Right hindlimb (tissue), 1 donor: ENCODE measurements at places on chromosomes 6 and 20.
A peak's percentile ranks its signal among the peaks of the same experiment; 100 is the strongest.

DNA sequence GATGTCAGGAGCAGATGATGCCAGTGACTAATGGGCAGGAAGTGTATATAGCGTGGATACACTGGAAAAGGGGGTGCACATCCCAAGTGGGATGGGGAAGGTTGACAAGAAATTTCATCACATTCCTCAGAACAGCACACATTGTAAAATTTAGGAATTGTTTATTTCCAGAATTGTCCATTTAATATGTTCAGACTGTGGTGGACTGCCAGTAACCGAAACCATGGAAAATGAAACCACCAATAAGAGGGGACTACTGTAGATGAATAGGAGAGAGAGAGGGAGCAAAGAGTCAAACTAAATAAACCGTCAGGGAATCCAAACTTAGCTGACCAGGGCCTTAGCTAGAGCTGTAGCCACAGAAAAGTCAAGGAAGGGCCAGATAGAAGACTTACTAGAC lies 164.4 kb upstream of the PRDM1 start:
- no peak for DNase-seq

DNA sequence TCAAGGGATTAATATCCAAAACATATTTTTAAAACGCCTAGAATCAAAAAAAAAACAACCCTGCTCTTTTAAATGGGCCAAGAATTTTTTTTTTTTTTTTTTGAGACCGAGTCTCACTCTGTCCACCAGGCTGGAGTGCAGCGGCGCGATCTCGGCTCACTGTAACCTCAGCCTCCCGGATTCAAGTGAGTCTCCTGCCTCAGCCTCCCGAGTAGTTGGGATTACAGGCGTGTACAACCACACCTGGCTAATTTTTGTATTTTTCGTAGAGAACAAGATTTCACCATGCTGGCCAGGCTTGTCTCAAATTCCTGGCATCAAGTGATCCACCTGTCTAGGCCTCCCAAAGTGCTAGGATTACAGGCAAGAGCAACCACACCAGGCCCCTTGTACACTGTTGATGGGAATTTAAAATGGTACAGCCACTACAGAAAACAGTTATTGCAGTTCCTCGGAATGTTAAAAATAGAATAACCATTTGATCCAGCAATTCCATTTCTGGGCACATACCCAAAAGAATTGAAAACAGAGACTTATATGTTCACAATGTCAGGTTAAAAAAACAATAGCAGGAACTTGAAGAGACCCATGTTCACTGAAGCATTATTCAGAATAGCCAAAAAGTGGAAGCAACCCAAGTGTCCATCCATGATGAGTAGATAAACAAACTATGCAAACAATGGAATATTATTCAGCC lies 3.1 kb upstream of the MYL9 start:
- no peak for DNase-seq

- peak; percentile 82 for DNase-seq
Measured at GRCh38 chr20:17570347-17571152, 675 bp downstream of the DSTN start.

DNA sequence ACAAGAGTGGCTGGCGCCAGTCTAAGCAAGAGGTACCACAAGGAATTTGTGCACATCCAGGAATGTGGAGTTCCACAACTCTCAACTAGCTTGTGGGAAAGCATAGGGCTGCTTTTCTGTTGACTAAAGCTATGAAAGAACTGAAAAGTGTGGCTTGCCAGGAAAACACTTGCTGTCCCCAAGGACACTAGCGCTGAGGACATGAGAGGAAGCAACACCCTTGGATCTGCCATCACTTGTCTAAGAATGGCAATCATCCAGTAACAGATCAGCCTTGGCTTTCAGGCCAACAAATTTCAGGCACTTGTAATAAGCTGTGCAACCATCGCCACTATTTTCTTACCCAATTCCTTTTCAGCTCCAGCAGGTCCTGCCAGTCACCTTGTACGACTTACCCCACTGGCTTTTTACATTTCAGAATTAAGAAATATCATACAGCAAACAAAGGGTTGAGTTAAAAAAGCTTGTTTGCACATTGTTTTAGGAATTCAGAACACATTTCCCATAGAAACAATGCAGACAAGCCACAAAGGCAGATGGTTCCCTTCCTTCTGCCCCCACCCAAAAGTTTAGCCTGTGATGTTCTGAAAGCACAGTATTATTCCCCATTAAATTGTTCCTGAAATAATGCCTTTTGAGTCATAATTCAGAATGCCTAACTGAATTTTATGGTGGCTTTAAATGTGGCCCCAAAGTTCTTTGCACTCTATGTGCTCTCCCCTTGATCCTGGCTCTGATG lies 57.9 kb upstream of the SSTR4 start:
- peak; percentile 70 for DNase-seq

- peak; percentile 22 for DNase-seq
Measured at GRCh38 chr6:28212510-28213212, 12.4 kb upstream of the ZSCAN9 start.

GRCh38 chr6:42692137-42692911 lies 30.1 kb downstream of the PRPH2 start:
- DNase-seq = no peak

DNA sequence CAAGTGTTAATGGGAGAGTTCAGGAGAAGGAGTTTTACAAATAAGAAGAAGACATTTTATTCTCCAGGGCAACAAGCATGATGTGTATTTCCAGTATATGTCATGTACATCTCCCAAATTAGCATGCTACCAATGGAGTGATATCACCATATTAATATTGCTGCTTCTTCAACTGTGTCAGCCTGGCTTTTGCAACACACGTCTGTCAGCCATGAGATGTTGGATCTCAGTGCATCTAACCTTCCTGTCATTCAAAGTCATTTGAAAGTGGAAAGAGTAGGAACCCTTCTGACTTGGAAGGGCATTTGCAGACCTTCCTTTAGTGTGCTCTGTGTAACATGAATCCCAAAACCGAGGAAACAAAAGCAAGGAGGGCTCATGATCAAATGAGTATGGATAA lies 284.1 kb downstream of the ZNF217 start:
- DNase-seq = no peak

- no peak for DNase-seq
Measured at GRCh38 chr6:137311940-137312339, 92.8 kb upstream of the IFNGR1 start.

DNA sequence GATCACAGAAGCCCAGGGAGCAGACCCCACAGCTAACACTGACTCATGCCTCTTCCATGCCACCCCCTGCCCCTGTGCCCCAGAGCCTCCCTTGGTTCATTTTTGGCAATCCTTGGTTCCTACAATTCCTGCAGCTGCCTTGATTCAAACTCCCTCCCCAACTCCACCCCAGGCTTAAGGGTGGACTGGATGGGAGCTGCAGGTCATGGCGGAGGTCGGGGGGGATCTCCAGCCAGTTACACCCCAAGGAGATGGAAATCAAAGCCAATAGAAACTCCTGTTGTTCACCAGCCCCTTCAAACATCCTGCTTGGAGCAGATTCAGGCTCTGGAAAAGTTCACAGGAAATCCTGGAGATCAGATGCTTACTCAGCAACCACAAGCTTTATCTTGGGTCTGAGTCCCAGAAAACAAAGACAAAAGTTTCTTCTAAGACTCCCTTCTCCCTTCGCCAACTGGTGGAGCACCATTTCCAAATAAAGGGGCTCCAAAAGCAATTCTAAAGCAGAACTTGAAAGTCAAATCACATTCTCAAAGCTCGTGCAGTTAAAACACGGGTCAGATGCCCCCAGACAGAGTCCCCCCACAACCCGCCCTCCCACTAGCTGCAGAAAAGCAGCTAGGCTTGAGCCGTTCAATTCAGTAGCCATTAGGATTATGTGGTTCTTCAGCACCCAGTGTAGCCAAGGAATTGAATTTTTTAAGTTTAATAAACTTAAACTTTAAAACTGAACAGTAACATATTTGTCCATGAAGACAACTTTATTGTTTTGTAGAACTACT lies 149.5 kb downstream of the ANKRD60 start:
- peak; percentile 59 for DNase-seq

GRCh38 chr6:109510358-109510757 lies 27.3 kb upstream of the ZBTB24 start:
- DNase-seq = no peak

DNA sequence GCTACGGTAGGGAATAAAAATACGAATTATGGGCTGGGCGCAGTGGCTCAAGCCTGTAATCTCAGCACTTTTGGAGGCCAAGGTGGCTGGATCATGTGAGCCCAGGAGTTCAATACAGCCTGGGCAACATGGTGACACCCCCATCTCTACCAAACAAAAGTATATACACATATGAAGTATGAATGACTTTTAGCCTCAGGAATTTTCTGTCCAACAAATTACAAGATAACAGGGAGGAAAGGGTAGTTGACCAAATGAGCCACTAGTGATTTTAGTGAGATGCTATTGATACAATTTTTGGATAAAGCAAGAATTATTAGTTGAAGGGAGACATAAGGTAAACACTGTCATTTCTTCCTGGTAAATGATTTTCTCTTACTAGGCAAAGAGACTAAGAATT lies 328.2 kb downstream of the SYNE1 start:
- no peak for DNase-seq

DNA sequence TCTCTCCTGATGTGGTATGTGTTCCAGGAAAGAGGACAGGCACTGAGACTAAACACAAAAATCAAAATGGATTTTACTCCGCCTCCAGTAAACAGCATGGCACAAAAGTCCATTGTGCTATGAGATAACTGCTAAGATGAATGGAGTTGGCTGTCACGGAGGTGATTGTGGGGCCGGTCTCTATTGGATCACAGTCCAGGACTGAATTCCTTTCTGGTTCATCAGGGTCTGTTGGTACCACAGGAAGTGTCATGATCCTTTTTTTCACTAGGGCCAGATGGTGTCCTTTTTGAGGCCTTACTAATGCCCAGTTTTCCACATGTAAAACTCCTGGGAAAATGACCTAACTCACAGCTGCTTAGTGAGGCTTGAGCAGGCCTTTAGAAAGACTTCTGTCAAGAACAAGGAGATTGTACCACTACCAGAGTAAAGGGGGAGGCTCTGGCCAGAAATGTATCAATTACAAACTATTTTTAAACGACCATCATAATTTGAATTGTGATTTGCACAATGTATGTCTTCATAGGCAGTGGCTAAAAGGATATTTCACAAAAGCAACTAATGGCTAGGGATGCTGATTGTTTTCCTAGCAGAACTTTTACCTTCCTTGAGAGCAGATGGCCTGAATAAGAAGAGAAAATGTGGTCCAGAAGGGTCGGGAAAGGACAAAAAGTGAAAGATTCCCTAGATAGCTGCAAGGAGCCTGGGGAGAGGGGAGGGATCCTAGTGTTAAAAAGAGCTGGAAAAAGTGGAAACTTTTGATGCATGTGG lies 192.2 kb upstream of the POU3F2 start:
- no peak for DNase-seq

DNA sequence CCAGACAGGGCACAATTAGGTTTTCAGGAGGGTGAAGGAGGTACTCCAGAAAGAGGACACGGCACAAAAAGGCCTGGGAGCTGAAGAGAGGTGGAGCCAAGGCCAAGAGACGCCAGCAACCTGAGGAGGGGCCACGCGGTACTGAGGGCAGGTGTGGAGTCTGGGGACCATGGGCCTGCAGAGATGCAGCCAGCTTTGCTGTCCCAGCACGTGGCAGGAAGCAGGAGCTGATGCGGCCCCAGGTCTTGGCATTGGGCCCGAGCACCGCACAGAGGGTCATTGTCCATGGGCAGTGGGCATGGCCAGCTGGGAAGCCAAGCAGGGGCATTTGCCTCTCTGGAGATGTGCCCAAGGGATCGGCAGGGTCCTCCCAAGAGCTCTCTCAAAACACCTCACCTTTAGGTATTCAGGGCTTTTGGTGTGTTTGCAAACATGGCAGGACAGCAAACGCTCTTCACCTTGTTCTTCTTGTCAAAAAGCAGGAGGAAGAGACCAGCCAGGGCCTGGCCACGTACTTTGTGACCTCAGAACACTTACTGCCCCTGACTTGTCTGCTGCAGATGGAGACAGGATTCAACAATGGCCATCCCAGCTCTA lies 1.4 kb upstream of the BPIFB1 start:
- DNase-seq = peak; percentile 32

DNA sequence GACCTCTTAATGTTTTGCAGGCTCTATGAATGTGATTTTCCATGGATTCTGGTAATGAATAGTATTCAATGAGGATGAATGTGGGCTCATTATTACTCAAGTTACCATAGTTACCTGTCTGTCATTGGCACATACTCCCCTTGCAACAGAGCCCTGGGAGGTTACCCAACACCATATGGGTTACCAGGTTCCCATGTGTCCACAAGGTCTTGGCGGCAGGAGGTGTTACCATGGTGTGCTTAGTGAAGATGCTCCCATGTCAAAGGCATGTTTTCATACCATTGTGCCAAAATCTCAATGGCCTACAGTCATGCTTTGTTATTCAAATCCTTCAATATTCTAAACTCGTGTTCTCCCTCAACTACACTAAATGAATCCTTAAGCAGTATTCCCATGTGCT lies 232.5 kb downstream of the HDGFL1 start:
- DNase-seq = no peak

- no peak for DNase-seq
Measured at GRCh38 chr20:1619861-1620444, at the start of gene SIRPB1. Gene SIRPB1 (minus strand): TSS chr20:1620009. CDS start chr20:1619944, 65 bp downstream.

- no peak for DNase-seq
Measured at GRCh38 chr6:33904050-33904746, 100.4 kb upstream of the MLN start.

DNA sequence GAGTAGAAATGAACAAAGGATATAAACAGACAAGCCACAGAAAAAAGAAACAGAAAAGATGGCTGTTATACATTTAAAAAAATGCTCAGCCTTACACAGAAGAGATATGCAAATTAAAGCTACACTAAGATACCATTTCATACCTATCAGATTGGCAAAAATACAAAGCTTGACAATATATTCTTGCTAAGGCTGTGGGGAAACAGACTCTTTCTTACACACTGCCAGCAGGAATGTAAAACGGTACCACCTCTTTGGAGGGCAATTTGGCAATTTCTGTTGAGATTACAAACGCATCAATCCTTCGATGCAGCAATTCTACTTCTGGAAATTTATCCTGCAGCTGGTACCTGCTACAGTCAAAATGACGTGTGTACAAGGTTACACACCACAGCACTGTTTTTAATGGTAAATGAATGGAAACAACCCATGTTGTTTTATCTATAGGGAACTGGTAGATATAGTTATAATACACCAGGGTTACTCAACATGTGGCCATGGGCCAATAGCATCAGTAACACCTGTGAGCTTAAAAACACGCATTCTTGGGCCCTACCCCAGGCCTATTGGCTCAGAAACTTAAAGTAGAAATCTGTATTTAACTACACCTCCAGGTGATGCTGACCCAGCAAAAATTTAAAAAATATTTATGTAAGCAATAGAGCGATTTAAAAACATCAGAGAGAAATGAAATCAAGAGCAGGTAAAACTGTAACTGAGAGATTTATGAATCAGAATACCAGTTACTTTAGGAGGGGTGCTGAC lies 53.3 kb downstream of the TRAM2 start:
- DNase-seq = no peak

- no peak for DNase-seq
Measured at GRCh38 chr20:10902576-10903282, 228.9 kb upstream of the JAG1 start.

- DNase-seq = no peak
Measured at GRCh38 chr20:32380745-32381144, 22.6 kb downstream of the ASXL1 start.

GRCh38 chr6:145731447-145731846 lies 3.9 kb downstream of the EPM2A start:
- no peak for DNase-seq
